NCI-H2029 (cell line): ENCODE measurements at places on chromosomes 2 and 18.

DNA sequence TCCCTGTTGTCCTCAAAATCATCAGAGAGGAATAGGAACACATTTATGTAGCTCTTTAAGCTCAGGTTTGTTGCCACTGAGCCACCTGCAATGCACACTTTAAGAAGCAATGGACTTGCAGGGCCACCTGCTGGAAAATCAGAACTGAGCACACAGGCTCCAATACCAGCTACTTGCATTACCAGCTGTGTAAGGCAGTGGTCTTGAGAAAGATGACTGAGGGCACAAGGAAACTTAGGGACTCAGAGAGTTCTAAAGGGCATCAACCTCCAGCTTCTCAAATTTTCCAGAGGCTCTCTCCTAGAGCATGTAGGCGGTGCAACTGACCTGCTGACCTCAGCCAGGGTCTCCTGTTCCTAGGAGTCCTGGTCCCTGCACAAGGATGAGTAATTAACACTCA, 2.5 kb upstream of the CNDP2 start:
- DNase-seq, result no peak

GRCh38 chr2:224901121-224901676, 141.1 kb downstream of the DOCK10 start:
- DNase-seq, result peak; percentile 93

DNA sequence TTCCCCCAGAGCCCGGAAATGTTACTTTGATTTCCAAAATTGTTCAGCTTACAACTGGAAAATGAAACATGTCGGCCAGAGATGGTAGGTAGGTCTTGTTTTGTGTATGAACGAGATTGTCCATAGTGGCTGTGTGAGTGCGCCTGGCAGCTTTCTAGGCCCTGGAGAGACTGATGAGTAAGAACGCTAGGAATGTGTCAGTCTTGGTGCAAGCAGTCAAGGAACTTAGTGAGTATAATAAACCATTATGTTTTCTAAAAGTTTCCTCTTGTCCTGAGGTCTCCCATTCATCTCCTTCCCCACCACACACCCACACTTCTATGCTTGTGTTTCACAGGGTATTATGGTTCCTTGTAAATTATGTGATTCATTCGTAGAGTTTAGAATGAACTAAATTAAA, 234.2 kb downstream of the CDH2 start:
- DNase-seq, result no peak

DNA sequence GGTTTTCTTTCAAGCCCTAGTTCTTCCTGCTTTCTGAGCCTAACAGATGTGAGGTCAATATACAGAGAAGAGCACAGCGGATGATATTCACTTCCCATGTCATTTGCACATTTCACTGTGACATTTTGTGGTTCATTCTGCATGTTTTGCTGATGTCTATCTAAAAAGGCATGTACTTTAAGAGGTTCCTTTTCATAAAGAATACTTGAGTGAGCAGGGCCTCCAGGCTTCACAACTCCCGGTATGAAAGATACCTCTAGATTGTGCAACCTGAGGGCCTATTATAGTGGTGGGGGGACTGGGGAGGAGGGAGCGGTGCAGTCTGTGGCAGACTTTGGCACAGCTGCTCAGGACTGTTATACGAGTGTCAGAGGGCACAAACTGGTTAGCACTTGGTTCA, 54.6 kb downstream of the CPO start:
- no peak for DNase-seq

DNA sequence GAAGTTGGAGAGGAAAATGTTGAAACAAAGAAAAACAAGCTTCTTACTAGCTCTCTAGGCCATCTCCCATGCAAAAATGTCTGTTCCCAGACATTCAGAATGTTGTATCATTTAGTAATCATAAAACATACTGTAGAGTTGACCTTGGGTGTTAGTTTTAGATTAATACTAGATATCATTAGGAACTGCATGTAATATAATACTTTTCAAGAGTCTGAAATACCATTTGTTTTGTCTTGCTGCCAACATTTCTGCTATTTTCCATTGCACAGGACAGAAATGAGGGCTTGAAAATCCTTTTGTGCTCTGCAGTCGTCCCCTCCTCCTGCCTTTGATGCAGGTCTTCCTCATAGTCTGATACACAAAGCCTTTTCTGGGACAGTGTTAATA, 89.5 kb upstream of the RBMS1 start:
- DNase-seq, result peak; percentile 67

DNA sequence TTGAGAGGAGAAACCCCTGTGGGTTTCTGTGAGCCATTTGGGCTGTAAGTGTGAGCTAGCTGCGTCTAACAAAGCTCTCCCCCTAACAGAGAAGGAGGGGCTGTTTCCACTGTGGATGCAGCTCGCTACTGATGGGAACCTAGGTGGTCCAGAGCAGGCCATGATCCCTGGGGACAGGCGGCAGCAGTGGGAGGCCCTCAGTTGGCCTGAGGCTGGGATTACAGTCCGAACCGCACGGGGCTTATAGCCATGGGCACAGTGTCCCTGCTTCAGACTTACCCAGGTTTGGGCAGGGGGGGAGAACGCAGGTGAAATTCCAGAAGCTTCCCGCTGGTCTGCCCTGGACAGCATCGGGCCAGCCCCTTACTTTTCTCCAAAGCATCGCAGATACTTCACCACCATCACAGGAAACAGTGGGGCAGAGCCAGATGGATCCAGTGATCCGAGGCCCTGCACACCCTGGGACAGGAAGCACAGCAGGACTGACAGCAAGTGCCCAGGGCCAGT, 139.4 kb downstream of the SEPTIN10 start:
- DNase-seq, result no peak

DNA sequence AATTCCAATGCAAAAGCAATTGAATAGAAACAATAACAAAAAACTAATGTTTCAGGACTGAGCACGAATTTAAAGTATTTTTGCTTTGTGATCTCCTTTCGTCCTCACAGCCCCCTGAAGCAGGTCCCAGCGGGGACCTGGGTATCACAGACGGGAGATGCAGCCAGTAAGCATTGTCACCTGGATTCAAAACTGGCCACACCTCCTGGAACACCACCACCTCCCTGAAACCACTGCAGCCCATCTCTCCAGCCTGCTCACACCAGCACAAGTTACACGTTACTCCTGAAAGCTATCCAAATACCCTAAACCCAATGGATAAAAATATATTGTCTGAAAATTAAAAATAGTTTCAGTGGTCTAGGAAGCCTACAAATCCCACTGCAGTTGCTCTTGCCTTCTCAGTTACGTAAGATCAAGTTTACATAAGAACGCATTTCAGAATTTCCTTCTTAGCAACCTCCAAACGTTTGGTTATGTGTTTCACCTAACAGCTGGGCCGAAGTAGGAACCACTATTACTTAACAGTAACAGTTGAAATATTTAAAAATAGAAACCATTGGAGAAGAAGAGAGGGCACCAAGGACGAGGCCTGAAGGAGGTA, 178.0 kb downstream of the HDAC4 start:
- no peak for DNase-seq

DNA sequence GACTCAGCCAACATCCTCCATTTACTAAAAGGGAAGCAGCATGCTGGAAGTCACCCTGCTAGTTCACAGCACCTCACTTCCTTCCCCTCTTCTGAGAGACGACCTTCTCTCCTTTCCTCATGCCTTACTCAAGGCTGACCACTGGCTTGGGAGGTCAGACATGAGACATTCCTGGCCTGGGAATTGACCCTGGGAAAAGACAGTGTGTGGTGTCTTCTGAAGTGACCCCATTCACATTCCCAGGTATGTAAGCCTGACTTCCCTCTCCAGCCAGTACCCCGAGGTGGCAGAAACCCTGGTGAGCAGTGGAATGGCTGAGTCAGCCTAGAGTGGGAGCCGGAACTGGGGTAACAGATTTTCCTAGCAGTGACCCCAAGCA, 92.4 kb downstream of the PLB1 start:
- no peak for DNase-seq

DNA sequence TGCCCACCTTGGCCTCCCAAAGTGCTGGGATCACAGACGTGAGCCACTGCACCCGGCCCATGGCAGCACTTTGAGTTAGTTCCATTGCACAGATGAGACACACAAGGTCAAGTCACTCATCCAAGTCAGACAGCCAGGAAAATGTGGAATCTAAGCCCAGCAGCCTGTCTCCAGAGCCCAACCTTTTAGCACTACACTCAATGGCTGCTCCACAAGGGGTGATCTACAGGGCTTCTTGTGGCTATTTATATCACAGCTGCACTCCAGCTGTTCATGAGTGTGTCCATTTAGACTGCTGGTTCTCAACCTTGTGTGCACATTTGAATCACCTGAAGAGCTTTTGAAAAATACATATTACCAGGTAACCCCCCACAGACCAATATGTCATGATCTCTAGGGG, 72.9 kb upstream of the RPL31 start:
- DNase-seq, result no peak

DNA sequence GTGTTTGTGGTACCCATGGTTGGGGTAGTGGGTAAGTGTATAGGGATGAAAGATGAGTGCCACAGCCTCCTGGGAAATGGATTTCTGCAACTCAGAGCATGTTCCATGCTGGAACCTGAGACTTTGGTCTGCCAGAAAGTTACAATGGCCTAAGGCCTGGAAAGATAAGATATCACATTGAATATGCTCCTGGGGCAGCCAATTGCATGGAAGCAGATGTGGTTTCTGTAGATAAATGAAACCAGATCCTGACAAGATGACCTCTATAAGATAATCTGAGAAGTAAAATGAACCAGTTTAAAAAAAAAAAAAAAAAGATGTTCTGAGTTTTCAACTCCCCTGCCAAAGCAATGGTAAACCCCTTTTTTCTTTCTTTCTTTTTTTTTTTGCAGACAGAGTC, 91.4 kb upstream of the NCK2 start:
- no peak for DNase-seq

GRCh38 chr2:106028192-106028591, 165.9 kb downstream of the UXS1 start:
- DNase-seq, result no peak

GRCh38 chr2:119111115-119111975, 47.2 kb downstream of the C1QL2 start:
- DNase-seq, result no peak

DNA sequence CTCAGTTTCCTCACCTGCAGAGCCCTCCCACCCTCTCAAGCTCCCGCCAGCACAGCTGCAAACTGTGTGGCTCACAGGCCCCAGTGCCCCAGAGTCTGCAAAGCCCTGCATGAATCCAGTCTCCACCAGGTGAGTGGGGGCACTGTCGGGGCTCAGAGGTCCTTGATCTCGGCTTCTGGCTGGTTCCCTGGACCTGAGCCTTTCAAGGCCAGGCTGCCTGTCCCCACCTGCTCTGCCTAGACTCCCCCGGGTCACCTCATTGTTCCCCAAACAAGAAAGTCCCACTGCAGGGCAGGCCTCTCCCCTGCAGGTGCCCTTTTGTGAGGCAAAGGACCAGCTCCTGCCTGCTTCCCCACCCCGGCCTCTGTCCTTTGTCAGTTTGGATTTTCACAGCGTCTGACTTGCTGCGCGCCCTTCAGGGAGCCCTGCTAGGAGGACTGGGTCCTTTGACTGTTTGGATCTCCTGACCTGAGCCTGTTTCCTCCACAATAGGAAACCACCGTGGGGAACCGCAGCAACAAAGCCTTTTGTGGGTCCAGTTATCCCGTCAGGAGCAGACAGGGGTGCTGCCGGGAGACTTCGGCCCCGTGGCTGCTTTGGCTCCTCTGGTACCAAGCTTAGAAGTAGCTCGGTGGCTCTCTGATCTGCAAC, 200.5 kb upstream of the HDAC4 start:
- no peak for DNase-seq

DNA sequence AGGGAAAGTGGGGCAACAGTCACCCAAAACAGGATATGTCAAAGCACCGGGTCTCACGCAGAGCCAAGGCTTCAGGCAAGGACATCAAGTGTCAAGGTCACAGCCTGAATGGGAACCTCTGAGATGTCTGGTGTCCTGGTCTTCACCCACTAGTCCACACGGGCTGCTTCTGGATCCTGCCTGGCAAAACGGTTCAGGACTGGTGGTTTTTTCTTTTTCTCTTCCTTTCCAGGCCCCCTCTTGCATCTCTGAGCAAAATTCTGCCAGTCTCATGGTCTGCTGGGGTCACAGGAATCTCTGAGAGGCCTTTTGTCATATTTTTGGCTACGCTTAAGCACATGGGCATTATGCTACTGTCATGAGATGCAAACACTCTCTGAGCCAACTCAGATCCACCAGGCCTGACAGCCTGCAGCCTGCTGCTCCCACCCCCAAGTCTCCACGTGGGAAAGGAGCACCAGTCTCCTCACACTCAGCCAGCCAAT, 518.2 kb upstream of the ZEB2 start:
- DNase-seq, result no peak

DNA sequence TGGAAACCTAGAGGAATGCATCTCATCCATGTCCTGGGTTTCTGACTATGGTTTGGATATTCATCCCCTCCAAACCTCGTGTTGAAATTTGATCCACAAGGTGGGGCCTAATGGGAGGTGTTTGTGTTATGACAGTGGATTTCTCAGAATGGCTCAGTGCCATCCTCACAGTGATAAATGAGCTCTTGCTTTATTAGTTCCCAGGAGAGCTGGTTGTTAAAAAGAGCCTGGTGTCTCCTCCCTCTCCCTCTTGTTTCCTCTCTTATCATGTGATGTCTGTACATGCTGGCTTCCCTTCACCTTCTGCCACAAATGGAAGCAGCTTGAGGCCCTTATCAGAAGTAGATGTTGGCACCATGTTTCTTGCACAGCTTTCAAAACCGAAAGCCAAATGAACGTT, 424.3 kb downstream of the DCC start:
- DNase-seq, result no peak

GRCh38 chr18:11119550-11119949, 29.8 kb downstream of the PIEZO2 start:
- no peak for DNase-seq

- no peak for DNase-seq
Observed at GRCh38 chr2:183078163-183078463, 434 bp upstream of the DUSP19 start.

DNA sequence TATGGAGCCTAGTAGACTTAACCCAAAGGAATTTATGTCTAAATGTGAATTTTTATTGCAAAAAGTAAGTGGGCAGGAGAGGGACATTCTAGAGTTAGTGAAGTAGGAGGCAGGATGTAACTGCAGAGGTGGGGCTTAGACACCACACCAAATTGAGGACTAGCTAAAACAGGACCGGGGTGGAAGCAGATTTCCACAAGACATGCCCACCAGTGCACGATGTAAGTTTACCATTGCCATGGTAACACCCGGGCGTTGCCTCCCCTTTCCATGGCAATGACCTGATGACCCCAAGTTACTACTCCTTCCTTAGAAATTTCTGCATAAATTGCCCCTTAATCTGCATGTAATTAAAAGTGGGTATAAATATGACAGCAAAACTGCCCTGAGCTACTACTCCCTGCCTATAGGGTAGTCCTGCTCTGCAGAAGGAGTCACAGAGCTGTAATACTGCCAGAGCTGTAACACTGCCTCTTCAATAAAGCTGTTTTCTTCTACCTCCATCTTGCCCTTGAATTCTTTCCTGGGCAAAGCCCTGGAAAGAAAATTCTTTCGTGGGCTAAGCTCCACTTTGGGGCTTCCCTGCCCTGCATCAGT, 509.7 kb downstream of the ERBB4 start:
- DNase-seq, result no peak
